Stimulated activated CD8-positive, alpha-beta memory T cell treated with anti-CD3 and anti-CD28 coated beads, Interleukin-4, amount 100 ng/mL, for 1 hour (primary cell): ENCODE measurements at places on chromosomes 12 and 14.

GRCh38 chr12:116458492-116458891 lies 100.7 kb upstream of the MAP1LC3B2 start:
- no peak for DNase-seq

GRCh38 chr14:80844872-80845271 lies 96.7 kb downstream of the CEP128 start:
- no peak for DNase-seq

- DNase-seq = no peak
These were observed 126.6 kb downstream of the CHST11 start for GRCh38 chr12:104583301-104583700.

DNA sequence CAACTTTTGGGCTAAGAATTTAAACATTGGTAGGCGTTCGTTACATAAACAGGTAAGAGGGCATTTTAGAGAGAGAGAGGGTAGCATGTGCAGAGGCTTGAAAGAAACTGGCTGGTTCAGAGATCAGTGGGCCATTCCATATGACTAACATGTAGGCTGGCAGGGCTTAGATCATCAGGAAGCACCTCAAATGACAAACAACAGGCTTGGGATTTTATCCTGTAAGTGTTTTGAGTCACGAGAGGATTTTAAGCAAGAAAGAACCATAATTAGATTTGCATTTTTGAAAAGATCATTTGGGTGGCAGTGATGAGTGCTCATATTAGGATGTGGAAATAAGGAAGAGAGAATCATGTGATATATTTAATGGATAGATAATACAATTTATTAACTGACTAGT lies 8.7 kb upstream of the PLEKHA5 start:
- no peak for DNase-seq

GRCh38 chr14:29236848-29237247 lies 470.3 kb downstream of the FOXG1 start:
- DNase-seq = no peak

- no peak for DNase-seq
These were observed 9.5 kb downstream of the POMT2 start for GRCh38 chr14:77311217-77311616.

- DNase-seq = no peak
These were observed 1.7 kb downstream of the MGST1 start for GRCh38 chr12:16349131-16349460.

DNA sequence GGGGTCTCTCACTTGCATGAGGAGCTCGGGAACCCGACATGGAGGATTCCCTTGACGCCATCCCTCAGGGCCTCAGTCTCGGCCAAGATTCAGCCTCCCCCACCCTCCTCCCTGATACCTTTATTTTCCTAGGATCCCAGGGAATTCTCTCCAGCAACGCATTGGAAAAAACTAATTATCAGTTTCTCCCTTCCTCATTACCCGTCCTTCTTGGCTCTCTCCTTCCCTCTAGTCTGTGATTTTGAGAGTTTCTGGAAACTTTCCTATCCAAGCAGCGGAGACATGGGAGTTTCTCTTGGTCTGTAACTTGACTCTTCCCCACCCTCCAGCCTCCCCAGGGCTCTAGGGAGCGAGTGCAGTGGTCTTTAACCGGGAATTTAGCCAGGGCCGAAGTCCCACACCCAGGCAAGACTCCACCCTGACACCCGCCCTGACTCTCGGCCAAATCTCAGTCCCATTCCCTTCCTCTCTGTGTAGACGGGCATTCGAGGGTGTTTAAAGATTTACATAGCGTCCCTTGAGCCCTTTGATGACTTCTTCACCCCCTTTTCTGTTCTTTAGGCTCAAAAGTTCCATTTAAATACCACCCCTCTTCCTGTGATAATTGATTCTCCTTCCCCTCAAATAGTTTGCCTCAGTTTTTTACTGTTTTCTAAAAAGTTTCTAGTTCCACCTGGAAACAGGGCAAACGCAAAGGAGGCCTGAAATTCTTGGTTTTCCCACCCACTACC lies 6.7 kb downstream of the HOXC5 start:
- DNase-seq = no peak

- no peak for DNase-seq
These were observed 87.2 kb downstream of the DAAM1 start for GRCh38 chr14:59275668-59276067.

DNA sequence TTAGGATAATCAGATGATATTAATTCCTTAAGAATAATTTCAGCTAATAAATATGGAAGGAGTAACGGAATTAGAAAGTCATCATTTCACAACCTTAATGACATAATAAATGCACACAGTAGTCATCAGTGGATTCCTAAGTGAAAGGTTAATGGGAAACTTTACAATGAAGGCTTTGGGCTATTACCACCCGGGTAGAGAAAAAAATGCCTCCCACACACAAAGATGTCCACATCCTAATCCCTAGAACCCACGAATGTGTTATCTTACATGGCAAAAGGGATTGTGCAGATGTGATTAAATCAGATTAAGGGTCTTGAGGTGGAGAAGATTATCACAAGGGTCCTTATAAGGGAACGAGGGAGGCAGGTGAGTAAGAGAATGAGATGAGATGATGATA lies 5.6 kb downstream of the TMED10 start:
- no peak for DNase-seq

DNA sequence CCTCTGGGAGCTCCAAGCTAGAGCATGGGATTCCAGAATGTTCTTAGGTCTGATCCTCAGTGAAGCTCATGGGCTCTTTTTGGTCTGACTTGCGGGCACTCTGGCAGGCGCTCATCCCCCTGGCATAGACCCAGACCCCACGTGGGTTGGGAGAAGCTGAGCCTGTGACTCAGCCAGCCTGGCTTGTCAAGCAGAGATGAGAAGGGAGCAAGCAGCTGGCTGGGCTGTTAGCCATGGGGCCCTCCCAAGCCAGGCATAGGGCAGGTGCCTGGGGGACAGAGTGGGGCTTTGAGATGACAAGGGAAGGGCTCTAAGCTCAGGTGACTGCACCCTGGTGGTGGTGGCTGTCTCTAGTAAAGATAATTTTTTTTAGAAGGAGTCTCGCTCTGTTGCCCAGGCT lies 80.3 kb upstream of the NOS1 start:
- DNase-seq = no peak

DNA sequence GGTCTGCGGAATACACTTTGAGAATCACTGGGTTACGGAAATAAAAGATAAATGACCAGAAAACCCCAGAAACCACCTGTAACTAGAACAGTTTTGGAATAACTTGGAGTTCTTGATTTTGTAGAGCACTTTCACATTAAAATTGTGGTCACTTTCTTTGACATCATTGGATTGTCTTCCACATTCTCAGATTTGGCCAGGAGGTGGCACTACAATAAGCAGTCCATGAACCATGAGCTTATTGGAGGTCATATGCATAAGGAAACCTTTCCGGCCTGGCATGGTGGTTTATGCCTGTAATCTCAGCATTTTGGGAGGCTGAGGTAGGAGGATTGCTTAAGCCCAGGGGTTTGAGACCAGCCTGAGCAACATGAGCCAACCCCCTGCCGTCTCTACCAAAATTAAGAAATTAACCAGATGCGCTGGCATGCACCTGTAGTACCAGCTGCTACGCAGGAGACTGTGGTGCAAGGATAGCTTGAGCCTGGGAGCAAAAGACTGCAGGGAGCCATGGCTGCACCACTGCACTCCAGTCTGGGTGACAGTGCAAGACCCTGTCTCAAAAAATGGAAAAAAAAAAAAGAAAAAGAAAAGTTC lies 107.7 kb upstream of the CAND1 start:
- DNase-seq = no peak

DNA sequence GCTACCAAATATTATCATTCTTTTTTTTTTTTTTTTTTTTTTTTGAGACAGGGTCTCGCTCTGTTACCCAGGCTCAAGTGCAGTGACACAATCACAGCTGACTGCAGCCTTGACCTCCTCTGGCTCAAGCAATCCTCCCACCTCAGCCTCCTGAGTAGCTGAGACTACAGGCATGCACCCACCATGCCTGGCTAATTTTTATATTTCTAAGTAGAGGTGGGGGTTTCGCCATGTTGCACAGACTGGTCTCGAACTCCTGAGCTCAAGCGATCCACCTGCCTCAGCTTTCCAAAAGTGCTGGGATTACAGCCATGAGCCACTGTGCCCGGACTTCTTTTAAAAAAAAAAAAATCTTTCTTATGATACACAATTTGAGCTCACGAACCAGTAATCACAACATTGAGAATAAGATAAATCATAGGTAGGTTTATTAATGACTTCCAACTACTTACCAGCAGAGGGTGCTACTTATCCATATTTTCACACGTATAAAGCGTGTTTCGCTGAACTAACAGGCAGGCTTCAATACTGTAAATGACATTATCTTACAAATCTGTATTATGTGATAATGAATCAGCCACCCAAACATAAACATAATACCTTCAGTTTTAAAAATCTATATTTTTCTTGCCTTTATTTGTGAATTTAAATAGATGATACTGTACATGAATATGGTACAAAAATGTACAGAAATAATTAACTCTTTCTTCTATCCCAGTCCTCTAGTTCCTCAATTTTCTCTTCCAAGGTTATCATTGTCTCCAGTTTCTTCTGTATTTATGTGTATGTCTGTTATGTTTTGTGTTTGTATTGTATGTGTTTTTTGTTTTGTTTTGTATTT lies 42.5 kb upstream of the BCAT1 start:
- no peak for DNase-seq

DNA sequence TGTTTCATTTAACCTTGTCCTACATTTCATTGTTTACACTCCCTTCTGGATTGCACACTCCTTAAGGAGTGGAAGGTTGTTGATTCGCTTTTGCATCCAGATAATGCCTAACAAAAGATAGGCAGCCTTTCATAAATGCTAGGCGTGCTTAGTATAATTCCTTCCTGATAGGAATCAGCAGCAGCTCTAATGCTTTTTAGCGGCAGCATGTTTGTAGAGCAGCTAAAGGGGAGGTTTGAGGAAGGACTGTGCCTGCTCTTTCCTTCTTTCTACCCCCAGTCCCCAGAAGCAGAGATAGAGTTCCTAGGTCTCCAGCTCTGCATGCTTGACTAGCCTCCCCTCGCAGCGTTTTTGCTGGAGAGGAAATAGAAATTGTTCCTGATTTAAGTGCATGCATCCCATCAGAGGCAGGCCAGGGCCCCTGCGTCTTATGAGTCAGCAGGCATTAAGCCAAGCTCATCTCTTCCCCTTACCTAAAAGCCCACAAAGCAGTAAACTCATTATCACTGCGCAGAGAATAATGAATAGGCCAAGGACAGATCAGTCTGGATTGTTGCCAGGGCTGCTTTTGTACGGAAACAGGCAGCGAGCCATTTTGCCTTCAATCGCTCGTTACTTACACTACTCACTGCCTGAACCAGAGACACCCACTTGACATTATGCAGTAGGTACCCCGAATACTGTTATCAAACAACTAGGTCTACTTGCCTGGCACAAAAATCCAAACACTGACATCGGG lies 14.0 kb upstream of the TBPL2 start:
- DNase-seq = no peak

- DNase-seq = no peak
These were observed 47.7 kb downstream of the MVK start for GRCh38 chr12:109621211-109621694.

GRCh38 chr12:12864243-12864642 lies 27.1 kb upstream of the GPRC5A start:
- no peak for DNase-seq

DNA sequence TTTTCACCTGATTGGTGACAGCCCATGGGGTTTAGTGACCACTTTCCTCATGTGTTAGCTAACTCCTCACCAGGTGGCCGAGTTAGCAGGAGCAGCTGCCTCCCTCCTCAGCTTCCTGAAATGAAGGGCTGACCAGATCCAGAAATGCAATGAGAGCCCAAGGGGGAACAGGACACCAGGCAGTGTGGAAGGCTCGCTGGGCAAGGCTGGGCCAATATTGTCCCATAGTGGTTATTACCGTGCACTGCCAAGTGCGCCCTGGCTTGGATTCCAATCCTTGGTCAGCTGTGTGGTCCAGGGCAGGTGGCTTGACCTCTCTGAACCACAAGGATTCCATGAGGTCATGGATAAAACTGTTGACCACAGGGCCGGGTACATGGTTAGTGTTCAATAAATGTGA lies 3.6 kb upstream of the HSPB8 start:
- no peak for DNase-seq

GRCh38 chr12:97061171-97061570 lies 154.1 kb downstream of the NEDD1 start:
- DNase-seq = no peak

DNA sequence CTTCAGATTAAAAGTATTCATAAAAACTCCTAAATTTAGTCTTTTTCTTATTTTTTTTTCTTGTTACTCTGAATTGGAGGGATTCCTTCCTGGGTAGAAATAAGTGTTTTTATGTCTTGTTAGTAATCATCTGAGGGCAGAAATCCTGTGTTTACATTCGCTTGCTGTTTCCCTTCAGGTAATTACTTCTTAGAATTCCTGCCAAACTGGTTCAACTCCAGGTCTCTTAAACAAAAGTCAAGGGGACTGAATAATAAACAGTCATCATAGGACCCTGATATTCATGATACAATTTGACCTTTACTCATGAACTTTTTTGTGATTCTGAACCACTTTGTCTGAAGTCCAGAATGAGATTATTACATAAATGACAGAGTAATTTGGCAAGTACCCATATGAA lies 843.9 kb downstream of the FLRT2 start:
- no peak for DNase-seq

DNA sequence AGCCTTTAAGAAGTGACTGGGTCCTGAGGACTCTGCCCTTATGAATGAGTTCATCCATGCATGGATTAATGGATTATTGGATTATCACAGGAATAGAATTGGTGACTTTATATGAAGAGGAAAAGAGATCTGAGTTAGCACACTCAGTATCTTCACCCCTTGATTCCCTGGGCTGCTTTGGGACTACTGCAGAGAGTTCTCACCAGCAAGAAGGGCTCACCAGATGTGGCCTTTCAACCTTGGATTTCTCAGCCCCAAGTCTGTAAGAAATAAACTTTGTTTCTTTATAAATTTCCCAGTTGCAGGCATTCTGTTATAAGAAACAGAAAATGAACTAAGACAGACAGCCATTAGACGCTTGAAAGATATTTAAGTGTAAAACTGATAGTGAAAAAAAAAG lies 509.2 kb downstream of the FLRT2 start:
- DNase-seq = no peak

- DNase-seq = no peak
These were observed 983 bp downstream of the MYF6 start for GRCh38 chr12:80708259-80708974.

DNA sequence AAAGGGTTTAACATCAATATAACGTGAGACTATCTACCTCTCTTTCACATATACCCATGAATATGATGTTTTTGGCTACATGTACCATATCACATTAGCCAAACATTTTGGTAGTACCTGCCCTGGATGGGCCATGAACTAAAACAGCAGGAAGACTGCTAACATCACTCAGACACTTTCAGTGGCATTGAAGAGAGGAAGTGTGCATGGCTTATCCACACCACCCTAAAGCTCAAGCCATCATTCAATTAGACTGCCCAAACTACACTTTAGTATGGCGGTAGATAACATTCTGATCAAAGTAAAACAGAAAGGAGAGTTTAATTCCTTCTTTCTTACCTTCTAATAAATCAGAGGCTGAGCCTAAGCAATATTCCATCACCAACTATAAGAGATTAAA lies 103.0 kb downstream of the PEBP1 start:
- no peak for DNase-seq

GRCh38 chr14:64671591-64671990 lies 32.6 kb upstream of the PLEKHG3 start:
- no peak for DNase-seq
